ENCODE measurements at places on chromosomes 4 and X.

- DNase-seq, result peak; percentile 13
Measured at GRCh38 chrX:37753384-37753783, 26.5 kb upstream of the CYBB start.

GRCh38 chr4:147755561-147756295 is 23.8 kb downstream of the ARHGAP10 start:
- DNase-seq, result no peak

DNA sequence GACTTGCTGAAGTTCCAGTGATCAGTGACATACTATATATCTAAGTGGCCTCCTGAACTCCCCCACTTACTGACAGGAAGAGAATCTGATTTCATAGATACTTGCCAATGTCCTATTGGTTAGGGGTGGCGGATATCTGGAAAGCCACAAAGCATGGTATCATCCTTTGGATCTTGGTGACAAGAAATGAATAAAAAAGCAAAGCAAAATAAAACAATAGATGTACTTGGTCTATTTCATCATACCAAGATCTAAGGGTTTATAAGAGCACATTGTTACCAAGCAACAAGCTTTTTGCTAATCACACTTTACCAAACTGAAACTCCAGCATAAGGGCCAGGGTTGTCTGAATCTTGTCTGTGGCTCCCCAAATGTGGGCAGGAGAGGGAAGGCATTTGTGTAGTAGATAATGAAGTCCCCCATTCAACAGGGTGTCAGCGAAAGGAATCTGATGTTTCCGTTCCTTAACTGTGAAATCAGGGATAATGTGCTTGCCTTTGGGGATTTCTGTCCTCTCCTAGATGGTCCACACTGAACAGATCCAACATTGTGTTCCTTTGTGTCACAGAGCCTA is 125.0 kb upstream of the SMIM10 start:
- DNase-seq, result no peak

GRCh38 chrX:47576021-47576898 is 6.0 kb upstream of the TIMP1 start:
- no peak for DNase-seq

DNA sequence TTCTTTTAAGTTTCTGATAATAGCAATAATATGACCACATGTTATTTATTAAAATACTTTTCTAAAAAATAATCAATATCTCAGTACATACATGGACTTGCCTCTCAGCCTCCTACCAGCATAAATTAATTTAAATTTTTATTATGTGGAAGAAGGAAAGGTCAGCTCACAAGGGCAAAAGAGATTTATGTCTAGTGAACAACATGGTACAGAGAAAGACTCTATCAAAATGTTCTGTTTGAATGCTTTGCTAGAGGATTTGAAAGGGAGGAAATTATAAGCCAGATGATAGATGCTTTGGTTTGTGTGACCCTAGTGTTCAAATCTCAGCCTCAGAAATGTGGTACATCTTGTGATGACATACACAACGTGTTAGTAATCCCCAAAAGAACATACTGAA is 94.3 kb downstream of the DKK2 start:
- DNase-seq, result no peak

- no peak for DNase-seq
Measured at GRCh38 chrX:112355931-112356330, 273.4 kb upstream of the TRPC5 start.

- no peak for DNase-seq
Measured at GRCh38 chrX:153448556-153449367, 2.9 kb upstream of the TREX2 start.

GRCh38 chr4:42653626-42654560 is 3.0 kb downstream of the ATP8A1 start:
- no peak for DNase-seq

- DNase-seq, result no peak
Measured at GRCh38 chrX:68594769-68595168, 52.7 kb upstream of the STARD8 start.

DNA sequence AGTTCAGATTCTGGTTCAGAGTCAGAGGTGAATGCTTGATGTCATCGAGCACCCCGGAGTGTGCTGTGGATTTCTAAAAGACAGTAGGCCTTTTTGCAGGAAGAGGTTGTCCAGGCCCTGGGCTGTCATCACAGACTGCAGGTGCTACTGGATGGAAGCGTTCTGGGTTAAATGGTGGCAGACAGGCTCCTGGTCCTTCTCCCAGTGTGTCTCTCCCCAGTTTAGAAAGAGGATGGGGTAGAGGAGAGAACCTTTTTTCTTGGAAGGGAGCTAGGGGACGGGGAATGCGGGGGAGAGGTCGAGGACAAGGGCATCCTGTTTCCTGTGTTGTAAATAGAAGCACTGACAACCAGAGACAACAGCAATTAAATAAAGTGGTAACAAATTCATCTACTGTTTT is 102.3 kb upstream of the NUDT6 start:
- no peak for DNase-seq

GRCh38 chr4:56475917-56476316 is 8.5 kb downstream of the SRP72 start:
- no peak for DNase-seq

- DNase-seq, result no peak
Measured at GRCh38 chrX:17546356-17546755, 171.4 kb downstream of the NHS start.

DNA sequence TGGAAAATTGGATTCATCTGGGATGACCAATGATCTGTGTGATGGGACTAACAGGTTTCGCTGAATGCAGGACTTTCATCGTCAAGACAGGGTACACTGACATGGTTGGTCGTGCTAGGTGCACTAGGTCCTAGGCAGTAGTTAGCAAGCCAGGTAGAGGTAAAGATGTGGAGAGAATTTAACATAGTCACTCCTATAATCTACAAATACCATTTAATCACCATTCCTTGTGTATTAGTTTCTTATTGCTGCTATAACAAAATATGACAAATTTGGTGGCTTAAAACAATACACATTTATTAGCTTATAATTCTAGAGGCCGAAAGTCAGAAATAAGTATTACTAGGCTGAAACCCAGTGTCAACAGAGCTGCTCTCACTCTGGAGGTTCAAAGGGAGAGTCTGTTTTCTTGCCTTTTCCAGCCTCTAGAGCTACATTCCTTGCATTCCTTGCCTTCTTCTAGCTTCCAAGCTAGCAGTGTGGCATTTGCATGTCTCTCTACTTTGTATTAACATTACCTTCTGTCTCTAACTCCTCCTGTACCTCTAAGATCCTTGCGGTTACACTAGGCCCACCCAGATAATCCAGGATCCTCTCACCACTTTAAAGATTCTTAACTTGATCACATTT is 98.7 kb upstream of the GRIA3 start:
- no peak for DNase-seq

- DNase-seq, result no peak
Measured at GRCh38 chrX:37896511-37896890, 49.1 kb upstream of the DYNLT3 start.

GRCh38 chr4:65592089-65592488 is 78.2 kb downstream of the EPHA5 start:
- no peak for DNase-seq

DNA sequence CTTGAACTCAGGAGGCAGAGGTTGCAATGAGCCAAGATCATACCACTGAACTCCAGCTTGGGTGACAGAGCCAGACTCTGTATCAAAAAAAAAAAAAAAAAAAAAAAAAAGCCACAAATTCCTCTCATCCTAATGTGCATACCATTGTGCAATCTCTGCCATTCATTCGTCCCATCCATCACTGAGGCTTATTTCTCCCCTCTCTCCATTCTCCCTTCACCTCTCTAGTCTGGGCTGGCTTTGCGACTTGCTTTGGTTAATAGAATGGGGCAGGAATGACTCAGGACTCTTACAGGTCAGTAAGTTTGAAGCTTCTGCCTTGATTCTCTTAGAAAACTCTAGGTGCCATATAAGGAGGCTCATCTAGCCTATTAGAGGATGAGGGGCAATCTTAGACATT is 60.3 kb upstream of the DDX3X start:
- DNase-seq, result no peak

- no peak for DNase-seq
Measured at GRCh38 chr4:166092797-166093290, 219.8 kb downstream of the TLL1 start.

Measured in activated CD8-positive, alpha-beta T cell treated with anti-CD3 and anti-CD28 coated beads for 36 hours (primary cell).